ENCODE measurements at places on chromosomes 1 and 21.

GRCh38 chr21:45325206-45326168 lies 37.8 kb upstream of the POFUT2 start:
- DNase-seq = no peak

DNA sequence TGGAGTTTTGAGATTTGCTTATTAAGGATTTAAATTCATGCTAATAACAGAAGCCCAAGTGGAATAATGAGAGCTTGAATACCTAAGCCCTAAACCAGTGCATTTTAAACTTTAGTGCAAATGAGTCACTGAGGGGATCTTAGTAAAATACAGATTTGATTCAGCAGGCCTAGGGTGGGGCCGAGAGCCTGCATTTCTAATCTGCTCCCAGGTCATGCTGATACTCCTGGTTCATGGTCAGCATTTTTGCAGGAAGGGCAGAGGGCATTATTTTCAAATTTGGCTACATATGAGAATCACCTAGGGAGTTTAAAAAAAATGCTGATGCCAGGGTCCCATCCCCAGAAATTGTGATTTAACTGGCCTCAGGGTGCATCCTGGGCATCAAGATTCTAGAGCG lies 39.3 kb downstream of the DNTTIP2 start:
- no peak for DNase-seq

DNA sequence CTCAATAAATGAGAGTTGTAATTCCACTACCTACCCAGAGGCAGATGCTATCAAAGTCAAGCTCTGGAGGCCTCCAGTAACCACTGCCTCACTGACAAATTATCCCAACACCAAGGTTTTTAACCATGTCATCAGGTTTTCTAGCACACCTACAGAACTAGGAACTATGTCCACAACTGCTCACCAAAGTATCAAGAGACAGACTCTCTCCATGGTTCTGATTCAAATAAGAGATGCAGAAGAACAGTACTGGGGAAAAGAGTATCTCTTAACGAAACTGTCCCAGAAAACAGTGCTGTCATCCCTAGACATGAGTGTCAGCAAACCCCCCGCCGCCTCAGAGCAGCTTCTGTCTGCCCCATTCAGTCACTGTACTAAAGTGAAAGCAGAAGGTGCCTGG lies 301.7 kb downstream of the OMA1 start:
- DNase-seq = no peak

GRCh38 chr1:115073298-115074087 lies 15.8 kb downstream of the TSPAN2 start:
- no peak for DNase-seq

DNA sequence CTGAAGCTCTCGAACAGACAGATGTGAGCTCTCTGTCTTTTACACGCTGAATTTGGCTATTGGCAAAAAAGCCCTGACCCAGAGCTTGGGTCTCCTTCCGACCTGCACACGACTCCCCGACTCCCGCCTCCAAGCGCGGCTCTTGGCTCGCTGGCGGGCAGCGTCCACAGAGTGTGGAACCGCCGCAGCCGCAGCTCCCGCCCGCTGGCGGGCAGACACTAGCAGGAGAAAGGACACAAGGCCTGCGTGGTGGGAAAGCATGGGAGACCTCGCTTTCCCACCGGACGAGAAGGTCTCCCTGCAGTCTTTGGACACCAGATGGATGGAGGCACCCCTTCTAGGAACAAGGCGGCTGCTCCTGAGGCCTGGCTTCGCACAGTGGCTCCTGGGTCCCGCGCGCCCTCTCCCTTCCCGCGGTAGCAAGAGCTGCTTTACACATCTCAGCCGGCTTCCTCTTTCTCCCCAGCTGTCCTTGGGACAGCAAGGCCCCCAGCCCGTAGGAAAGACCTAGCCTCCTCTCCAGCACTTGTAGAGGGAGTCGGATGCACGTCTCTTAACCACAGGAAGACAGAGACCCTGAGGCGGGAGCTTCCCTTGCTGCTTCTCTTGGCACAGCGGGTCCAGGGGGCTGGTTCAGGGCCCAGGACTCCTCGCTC lies 92.1 kb downstream of the PRKAB2 start:
- no peak for DNase-seq
